Effector memory CD4-positive, alpha-beta T cell (primary cell): ENCODE measurements at places on chromosomes 12 and 14.

DNA sequence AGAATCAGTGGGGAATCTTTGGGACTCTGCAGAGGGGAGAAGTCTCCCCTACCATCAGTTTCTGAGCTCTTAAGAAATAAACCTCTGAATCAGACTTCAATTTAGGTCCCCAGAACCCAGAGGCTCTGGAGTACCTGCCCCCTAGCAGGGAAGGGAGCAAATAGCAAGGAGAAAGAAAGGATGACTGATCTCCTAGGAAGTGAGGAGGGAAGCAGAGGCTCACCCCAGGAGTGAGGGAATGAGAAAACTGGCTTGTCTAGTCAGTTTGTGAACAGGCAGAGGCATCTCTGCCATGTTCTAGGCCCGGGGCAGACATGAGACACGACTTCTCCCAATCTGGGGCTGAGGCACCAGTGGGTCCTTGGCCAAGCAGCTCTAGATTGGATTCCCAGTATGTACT, 24.3 kb upstream of the SMUG1 start:
- DNase-seq, result no peak

- no peak for DNase-seq
Measured at GRCh38 chr12:16349131-16349460, 1.7 kb downstream of the MGST1 start.

DNA sequence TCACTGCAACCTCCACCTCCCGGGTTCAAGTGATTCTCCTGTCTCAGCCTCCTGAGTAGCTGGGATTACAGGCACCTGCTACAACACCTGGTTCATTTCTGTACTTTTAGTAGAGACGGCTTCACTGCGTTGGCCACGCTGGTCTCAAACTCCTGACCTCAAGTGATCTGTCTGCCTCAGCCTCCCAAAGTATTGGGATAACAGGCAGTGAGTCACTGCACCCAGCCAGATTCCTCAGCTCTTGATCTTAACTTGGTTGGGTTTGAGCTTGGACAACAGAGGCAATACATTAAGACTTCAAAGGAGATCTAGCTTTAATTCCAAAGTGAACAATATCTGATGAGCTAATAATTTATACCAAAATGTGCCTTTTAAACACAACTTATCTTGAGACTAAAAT, 5.6 kb downstream of the DAZAP2 start:
- no peak for DNase-seq

- DNase-seq, result no peak
Measured at GRCh38 chr12:51926064-51926632, 18.8 kb downstream of the ACVRL1 start.

- no peak for DNase-seq
Measured at GRCh38 chr14:32018391-32019092, 58.6 kb upstream of the ARHGAP5 start.

DNA sequence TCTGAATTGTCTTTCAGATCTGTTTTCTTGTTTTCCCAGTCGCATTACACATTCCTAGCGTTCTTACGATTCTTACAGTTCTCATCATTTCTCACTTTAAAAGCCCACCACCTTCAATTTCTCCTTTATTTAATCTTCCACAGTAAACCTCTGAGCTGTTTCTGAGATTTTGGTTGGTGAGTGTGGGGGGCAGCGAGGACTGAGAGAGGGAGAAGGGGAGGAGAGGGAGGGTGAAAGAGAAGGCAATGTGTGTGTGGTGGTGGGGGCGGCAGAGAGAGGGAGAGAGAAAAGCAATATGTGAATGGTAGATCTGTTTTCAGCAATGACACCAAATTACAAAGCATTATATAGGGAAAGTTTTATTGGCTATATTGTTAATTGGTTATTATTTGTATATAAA, 282.6 kb downstream of the SOX5 start:
- DNase-seq, result no peak
